ENCODE measurements at places on chromosomes 16 and 17.
A peak's percentile ranks its signal among the peaks of the same experiment; 100 is the strongest.

DNA sequence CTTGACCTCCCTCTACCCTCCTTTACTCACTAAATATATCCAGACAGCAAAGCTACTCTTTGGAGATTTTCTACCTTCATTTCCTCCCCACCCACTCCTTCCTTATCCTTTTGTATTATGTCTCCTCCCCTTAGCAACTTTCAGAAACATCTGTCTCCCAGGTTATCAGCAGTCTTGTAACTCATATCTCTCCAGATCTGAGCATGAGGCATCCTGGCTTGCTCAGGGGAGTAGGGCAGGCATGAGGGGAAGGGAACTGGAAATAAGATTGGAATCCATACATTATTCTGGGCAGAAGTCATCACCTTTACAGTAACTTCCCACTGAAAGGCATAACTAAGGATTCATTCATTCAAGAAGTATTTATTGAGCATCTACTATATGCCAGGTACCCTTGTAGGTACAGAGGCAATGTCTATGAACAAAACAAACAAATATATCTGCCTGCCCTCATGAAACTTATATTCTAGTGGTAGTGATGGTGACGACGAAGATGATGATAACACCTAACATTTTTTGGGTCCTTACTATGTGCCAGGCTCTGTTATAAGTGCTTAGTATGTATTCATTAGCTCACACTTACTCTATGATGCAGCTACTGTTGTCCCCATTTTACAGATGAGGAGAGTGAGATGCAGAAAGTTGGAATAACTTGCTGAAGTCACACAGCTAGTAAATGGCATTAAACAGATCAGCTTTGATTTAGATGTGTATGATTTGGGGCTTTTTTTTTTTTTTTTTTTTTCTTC lies 123.9 kb upstream of the CACNG3 start:
- no peak for DNase-seq

DNA sequence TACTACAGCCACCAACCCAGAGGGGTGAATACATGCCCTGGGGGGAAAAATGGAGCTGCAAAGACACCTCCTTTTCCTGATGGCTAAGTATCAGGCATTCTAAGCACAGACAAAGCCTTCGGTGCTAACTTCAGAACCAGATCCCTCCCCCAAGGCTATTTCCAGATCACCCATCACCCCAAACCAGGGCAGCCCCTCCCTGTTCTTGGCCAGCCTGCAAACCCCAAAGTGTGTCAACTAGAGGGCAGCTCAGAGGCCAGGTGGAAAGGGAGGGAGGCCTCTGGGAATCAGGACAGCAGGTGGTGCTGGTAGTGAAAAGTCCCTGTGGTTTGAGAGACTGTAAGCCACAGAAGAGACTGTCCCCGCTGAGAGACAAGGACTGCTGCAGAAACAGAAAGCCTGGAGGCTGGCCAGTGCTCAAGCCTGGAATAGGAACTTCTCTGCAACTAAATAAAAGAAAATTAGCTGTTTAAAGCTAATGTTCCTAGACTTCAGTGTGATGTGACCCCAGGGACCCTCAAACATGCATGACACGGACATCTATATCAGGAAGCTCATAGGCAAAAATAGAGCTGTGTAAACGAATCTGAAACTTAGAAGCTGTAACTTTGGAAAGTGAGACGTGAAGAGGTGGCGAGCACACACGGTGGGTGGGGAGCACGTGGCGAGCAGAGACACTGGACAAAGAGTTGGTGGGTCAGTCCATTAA lies 9.1 kb downstream of the TUBG1 start:
- no peak for DNase-seq

- no peak for DNase-seq
These were observed 10.0 kb downstream of the CETP start for GRCh38 chr16:56971768-56972043.

DNA sequence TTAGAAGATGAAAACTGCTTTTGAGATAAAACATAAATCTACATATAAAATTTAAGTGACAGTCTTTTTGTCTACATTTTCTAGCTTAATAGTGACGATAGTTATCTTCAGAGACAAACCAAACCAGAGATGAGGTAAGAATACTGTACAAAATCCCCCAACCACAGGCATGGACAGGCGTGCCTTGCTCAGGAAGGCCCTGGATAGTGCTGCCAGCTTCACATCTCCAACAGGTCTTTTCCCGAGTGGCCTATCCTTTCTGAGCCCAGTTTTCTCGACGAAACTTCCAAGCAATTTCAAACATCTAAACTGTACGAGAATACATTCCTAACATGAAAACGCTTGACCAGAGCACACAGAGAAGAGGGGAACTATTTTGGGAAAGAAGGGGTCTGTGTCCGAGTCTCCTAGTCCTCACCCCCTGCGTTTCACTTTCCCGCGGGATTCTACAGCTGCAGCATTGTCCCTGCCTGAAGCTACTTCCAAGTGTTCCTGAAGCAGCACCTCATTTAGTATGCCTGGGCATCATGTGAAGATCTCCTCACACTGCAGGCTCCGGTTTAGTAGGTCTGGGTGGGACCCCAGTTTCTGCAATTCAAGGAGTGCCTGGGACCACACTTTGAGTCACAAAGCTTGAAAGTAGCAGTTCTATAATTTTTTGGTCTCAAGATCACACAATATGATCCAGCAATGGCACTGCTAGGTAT lies 37.8 kb downstream of the GNA13 start:
- no peak for DNase-seq

GRCh38 chr17:61627658-61628057 lies 36.6 kb upstream of the NACA2 start:
- no peak for DNase-seq

DNA sequence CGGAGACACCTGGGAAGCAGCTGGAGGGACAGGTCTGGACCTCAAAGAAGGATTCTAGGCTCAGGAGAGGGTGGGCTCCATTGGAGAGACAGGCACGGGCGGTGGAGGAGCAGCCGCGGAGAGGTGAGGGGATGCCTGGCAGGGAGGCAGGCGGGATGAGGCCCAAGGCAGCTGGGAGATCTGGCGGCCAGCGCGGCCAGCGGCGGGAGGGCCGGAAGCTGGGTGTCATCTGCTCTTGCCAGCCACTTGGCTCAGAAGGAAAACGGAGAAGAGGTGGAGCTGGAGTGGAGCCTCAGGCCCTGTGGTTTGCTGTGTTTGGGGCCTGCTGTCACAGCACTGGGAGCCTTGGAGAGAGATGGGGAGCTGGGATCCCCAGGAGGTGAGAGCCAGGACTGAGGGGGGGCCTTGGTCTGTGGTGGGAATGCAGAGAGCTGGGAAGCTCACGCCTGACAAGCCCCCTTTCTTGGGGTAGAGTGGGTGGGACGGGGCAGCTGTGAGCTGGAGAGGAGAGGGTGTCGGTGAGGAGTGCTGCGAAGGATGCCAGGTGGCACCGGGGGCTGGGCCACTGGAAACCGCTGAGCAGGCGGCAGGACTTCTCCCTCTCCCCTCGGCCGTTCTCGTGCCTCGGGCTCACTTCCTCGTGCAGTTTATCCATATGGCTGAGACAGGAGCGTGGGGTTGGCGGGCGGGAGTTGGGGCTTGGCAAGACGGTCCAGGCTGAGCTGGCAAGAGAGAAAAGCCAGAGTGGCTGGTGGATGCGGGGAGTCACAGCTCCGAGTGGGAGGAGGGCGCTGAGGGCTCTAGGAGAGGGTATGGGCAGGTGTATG lies 8.0 kb downstream of the TBC1D24 start:
- DNase-seq = no peak

- peak; percentile 31 for DNase-seq
These were observed 76.6 kb downstream of the CMIP start for GRCh38 chr16:81521141-81521626.

DNA sequence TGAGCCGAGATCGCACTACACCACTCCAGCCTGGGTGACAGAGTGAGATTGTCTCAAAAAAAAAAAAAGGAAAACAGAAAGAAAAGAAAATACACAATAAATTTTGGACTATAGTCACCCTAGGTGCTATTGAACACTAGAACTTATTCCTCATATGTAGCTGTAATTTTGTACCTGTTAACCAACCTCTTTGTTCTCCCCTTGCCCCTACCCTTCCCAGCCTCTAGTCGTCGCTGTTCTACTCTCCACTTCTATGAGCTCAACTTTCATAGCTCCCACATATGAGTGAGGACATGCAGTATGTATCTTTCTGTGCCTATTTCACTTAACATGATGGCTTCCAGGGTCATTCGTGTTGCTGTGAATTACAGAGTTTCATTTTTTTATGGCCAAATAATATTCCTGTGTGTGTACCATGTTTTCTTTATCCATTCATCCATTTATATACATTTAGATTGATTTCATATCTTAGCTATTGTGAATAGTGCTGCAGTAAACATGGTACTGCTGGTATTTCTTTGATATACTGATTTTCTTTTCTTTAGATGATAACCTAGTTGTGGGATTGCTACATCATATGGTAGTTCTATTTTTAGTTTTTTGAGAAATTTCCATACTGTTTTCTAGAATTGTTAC lies 28.3 kb downstream of the VPS35L start:
- no peak for DNase-seq

GRCh38 chr17:21674242-21674731 lies 18.0 kb upstream of the KCNJ18 start:
- DNase-seq = no peak

All from stimulated activated CD8-positive, alpha-beta memory T cell treated with anti-CD3 and anti-CD28 coated beads, Interleukin-15, amount 100 ng/mL, for 24 hours (primary cell).